ENCODE measurements at places on chromosomes 2 and 18.

- DNase-seq: no peak
These were observed 32.6 kb downstream of the MAP2 start for GRCh38 chr2:209456489-209456888.

GRCh38 chr18:44730803-44731529, 50.3 kb downstream of the SETBP1 start:
- no peak for DNase-seq

DNA sequence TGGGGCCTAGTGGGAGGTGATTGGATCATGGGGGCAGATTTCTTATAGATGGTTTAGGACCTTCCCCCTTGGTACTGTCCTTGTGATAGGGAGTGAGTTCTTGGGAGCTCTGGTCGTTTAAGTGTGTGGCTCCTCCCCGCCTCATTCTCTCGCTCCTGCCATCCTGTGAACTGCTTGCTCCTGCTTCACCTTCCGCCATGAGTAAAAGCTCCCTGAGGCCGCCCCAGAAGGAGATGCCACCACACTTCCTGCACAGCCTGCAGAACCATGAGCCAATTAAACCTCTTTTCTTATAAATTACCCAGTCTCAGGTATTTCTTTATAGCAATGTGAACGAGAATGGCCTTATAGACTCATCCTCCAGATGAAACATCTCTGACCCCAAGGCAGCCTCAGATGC, 101.5 kb downstream of the KCNF1 start:
- no peak for DNase-seq

GRCh38 chr2:99918389-99918788, 224.0 kb downstream of the AFF3 start:
- DNase-seq: no peak

- DNase-seq: no peak
These were observed 240.5 kb upstream of the MYT1L start for GRCh38 chr2:2571301-2572150.

DNA sequence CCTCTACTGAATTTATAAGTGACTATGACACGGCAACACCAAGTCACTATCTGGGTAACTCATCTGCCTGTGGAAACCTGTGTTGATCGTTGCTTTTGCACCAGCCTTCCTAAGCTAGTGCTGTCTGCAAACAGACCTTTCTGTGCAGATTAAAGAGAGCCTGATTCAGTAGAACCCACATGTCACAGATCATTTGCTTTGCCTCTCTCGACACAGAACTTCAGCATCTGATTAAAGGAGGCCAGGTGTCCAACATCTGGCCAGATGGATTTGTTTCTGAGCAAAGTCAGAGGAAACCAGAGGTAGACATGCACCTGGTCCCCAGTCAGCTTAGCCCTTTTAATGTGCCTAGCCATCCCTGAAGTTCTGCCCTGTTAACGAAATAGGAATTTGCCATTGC, 15.0 kb upstream of the TTR start:
- no peak for DNase-seq

DNA sequence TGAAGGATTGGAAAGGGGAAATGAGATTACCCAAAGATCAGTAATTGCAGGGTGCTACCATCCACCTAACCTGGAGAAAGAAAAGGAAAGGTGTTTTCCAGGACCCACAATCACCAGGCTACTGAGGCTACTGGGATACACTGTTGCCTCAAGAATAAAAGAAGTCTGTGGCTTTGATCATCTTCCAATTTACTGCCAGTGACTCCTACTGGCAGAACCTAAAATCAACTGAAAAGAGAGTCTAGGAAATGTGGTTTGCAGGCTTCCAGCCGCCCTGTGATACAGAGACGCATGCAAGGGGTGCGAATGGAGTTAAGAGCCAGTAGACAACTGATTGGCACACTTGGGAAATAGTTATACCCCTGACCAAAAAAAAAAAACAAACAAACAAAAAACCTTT, 16.6 kb upstream of the TTL start:
- no peak for DNase-seq

- DNase-seq: no peak
These were observed 120.7 kb upstream of the ZC3H15 start for GRCh38 chr2:186365406-186365805.

Data from CD4-positive, alpha-beta T cell treated with Interleukin-4 for 1 hour (primary cell).